ENCODE measurements at places on chromosomes 2 and 18.

DNA sequence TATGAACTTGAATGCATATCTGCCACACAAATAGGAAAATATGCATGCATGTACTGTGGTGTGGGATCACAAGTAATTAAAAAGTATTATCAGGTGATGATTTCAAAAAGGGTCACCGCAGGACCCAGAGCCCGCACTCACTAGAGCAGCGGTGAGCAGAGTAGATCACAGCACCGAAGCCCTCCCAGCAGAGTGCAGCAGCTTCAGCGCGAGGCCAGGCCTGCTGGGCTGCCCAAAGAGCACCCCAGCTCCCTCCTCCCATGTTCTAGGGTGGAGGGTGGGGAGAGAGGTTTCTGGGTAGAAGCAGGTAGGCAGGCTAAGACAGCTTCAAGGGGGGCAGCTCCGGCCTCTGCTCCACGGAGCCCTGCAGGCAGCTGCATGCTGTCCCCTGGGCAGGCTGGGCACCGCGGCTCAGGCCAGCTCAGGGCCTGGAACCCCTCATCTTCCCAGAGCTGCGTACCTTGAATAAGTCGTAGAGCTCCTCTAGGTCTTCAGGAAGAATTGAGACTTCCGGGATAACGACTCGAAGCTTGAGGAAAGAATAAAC, 24.9 kb downstream of the RPL31 start:
- DNase-seq, result no peak

DNA sequence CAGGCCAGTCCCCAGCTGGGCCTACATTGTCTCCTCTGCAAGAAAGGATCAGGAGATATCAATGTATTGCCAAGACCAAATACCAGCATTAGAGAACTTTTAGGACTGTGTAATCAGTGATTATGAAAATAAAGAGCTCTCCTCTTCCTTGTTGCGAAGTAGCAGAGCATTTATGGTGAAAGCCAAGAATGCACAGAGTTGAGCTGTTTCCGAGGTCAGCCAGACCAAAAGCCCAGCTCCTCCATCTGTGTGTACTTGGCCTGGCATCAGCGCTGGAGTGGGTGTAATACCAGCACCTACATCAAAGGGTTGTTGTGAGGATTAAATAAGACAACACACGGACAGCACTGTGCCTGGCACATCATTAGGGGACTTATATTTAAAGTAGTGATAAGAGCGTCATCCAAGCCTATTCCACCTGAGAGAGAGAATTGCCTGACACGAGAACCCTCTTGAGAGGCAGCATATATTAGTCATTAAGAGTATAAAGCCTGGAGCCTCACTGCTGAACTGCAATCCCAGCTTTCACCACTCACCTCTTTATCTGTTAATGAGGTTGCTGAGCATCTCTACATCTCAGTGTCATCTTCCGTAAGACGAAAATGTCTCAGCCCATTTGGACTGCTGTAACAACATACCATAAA, 7.4 kb upstream of the SLC16A14 start:
- no peak for DNase-seq

- DNase-seq, result no peak
Observed at GRCh38 chr2:153360239-153360638, 118.3 kb downstream of the RPRM start.

GRCh38 chr18:24766376-24766775, 305.9 kb downstream of the HRH4 start:
- no peak for DNase-seq

GRCh38 chr18:12608301-12608700, 49.6 kb downstream of the SPIRE1 start:
- DNase-seq, result no peak

DNA sequence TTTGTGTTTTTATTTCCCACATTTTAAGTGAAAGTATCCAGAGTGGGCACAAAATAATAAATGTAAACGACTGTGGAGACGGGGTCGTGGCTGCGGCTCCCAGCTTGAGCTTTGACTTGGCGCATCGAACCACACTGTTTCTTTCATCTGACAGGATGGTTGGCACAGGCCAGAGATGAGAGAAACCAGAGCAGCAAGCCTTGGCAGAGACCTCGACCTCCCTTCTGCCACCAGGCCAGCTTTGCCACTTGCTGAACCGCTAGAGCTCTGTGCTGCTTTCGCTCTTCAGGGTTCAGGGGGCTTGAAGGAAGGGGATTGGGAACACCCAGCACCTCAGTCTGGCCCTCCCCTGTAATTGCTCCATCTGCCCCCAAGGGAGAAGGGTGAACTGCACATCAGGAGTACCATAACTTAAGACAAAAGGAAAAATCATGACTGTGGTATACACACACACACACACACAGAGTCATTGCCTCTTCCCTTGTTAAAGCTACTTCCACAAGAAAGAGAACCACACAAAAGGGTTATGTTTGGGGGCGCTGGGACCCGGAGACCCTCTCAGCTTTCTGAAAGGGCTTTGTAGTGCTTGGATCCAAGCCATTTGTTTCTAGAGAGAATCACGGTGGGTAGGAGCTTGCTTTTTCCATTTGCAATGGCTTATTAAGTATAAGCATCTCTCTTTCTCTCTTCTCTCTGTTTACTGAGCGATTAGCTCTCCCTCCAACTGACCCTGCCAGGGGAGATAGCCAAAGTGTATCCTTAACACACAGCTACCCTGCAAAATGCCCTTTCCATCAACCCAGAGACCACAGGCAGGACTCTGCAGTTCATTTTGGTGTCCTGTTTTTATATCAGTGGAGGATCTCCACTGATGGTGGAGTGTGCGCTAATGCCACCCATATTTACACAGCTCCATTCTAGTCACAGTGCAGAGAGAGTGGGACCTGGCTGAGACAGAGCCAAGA, 23.0 kb downstream of the POU3F3 start:
- DNase-seq, result no peak

DNA sequence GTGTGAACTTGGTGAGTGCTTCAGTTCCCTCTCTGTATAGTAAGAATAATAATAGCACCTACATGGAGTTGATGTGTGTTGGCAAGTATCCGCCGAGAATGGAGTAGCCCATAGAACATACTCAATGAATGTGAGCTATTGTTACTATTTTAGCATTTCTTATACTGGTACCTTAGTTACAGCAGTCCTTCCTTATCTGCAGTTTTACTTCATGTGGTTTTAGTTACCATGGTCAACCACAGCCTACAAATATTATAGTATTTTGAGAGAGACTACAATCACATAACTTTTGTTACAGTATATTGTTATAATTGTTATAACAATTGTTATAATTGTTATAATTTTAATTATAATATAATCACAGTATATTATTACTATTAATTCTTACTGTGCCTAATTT, 152.5 kb upstream of the RASGRP3 start:
- DNase-seq, result no peak

DNA sequence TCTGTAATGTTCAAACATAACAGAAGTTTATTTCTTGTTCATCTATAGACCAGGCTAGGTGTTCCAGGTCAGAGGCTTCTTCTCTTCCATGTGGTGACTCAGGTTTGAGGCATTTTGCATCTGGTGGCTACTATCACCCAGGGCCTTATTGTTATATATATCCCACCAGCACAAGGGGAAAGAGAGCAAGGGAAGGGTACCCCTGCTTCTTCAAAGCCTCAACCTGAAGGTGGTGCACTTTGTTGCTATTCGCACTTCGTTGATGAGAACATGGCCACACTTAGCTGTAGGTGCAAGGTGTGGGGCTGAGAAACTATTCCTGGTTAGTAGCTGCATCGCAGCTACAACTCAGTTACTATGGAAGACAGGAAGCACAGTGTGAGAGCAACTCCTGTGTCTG, 27.4 kb upstream of the SLC3A1 start:
- DNase-seq, result no peak

GRCh38 chr2:104430359-104430740, 423.6 kb upstream of the POU3F3 start:
- no peak for DNase-seq

DNA sequence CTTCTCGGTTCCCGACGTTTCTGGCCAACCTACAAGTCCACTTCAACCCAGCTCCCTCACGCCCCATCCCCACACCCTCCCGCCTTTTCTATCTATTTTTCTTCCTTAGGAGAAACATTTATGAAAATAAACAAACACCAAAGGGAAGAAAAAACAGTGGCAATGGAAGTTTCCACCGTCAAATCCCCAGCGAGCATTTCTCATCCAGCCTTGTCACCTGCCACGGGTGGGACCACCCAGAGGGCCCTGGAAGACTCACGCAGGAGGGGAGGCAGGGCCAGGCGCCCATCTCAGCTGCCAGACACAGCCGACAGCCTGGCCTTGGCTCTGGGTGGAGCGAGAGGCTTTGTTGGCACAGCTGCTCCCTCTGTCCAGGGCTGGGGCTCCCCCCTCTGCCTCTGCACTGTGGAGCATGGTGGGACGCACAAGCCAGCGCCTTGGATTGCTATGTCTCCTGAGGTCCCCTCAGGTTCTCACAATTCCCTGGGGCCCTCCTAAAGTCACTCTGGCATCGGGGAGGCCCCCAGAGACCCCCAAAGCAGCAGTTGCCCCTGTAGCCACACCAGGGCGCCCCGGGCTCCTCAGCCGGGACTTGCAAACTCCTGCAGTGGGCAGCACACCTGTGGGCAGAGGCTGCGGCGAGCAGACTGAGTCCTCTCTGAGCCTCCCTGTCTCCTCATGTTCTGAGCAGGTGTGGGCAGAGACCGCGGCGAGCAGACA, 395.7 kb upstream of the SALL3 start:
- DNase-seq, result no peak

DNA sequence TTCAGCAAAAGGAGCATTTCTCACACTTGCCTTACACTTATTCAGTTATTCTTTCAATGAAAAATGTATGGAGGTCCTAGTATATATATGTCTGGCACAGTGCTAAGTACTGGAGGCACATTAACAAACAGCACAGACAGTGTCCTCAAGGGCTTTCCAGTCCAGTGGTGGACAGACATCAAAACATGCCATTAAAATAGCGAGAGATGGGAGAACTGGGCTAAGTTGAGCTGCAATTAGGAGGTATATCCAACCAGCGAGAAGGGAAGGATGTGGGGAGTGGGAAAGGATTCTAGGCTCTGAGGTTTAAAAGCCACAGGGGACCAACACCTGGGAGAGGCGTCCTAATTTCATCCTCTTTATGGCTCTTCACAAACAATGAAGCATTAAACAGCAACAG, 127.5 kb upstream of the TTC39C start:
- DNase-seq, result no peak

DNA sequence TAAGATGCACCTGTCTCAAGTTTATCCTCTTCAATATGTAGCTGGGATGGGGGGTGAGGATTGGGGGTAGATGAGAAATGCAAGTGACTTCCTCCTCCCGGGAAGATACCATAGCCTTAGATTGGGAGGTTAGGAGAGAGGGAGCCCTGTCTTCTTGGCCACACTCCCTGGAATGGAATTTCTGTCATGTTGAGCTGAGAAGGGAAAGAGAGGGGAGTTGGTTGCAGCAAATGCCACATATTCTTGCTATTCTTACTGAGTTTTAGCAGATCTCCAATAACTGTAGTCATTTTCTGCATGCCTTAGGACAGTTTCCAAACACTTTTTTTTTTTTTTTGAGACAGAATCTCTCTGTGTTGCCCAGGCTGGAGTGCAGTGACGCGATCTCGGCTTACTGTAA, 35.9 kb downstream of the TAF4B start:
- no peak for DNase-seq

DNA sequence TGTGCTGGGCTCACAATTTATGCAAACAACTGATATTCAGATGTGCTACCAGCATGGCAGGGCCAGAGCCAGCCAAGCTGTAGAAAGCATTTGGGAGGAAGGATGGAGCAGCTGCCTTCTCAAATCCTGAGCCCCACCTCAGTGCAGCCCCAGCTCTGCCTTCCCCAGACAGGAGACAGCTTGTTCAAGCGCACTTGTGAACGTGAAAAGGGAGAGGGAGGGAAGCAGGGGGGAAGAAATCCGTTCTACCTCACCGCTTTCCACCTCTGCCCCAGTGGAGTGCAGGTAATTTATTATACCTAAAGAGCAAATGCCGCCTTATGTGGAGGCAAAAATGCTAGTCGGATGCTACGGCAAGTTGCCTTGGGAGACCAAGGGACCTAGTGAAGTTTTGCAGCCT, 66.0 kb upstream of the SLC14A2 start:
- no peak for DNase-seq

GRCh38 chr2:42901076-42901640, 108.8 kb upstream of the HAAO start:
- DNase-seq, result no peak

- DNase-seq, result no peak
Observed at GRCh38 chr2:128782411-128783192, 463.9 kb upstream of the HS6ST1 start.

GRCh38 chr2:136357007-136357380, 239.0 kb upstream of the CXCR4 start:
- no peak for DNase-seq

DNA sequence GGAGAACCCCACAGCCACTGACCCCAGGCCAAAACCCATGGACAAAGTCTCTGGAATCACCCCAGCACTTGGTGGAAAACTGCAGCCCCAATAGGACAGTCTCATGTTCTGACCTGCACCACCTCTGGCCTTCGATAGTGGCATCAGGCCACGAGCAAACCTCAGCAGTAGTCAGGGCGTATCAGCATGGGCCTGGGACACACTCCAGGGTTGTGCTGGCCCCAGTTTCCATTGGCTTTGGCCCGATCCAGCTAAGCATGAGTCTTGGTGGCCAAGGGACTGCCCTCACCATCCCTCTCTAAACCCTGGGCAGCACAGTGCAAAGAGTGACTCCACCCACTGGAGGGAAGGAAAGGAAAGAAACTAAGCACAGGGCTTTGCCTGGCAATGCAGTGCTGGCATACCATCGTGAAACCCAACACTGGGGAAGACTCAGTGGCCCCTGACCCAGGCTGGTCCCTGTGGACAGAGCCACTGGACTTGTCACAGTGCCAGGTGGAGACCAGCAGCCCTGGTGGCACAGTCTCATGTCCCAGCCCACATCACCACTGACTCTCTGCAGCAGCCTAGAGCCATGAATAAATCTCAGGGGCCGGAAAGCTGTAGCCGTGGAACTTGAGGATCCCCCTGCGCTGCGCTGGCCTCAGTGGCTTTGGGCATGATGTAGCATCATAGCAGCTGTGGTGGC, 46.3 kb downstream of the ZNF519 start:
- no peak for DNase-seq

DNA sequence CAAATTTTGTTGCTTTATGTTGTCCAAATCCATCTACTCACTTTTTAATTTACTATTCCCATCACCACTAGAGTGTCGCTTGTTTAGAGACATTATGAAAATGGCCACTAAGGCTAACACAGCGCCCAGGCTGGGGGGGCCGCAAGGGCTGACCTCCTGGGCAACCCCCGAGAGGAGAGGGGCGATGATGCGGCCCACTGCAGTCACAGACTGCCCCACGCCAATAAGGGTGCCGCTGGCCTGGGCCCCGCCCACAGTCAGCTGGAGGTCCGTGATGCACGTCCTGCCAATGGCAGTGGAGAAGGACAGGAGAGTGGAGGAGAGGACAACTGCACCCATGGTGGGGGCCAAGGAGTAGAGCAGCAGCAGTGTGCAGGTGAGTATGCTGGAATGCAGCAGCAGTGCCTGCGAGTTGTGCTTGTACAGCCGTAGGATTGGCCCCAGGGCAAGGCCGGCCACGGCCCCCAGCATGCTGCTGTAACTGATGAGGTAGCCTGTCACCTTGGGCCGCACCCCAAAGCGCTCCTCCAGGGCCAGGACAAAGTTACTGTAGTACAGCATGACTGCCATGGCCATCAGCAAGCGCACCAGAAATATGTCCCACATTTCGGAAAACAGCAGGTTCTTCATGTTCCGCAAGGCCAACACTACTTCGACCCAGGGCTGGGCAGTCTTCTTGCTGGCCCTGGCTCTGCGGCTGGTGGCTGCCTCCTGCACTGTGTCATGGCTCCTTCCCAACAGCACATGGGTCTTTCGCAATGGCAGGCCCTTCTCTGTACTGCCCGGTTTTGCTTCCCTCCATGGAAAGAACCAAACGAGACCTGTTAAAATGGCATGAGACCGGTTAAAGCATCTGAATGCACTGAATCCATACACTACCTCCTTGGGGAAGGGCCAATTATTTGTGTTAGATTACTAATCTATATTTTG, 43.2 kb upstream of the TMEM182 start:
- DNase-seq, result no peak

Measured in stimulated activated CD4-positive, alpha-beta T cell treated with anti-CD3 and anti-CD28 coated beads, TNF-alpha, amount 100 ng/mL, for 24 hours (primary cell).